ENCODE measurements at places on chromosomes 7 and 10. TPM values are rescaled to one million over a fixed set of nuclear protein-coding genes. Genes with fewer than 3 reads are reported as not detected.

CHST15 gene
- total RNA-seq: 0.16 TPM

VWA2 gene
- not detected for total RNA-seq

HERC4 gene
- 45.2 TPM for total RNA-seq

LIPN gene
- not detected for total RNA-seq

TRIM73 gene
- 3.8 TPM for total RNA-seq

ASL gene
- total RNA-seq: 40.5 TPM

OPALIN gene
- not detected for total RNA-seq

MEOX2 gene
- not detected for total RNA-seq

CNPY1 gene
- total RNA-seq: not detected

OR9A2 gene
- total RNA-seq: not detected

RHOBTB1 gene
- total RNA-seq: 0.69 TPM

ICA1 gene
- total RNA-seq: 0.62 TPM

INMT gene
- total RNA-seq: not detected

OR2A1 gene
- not detected for total RNA-seq

CYP2E1 gene
- total RNA-seq: 0.33 TPM

ERVW-1 gene
- not detected for total RNA-seq

FBXL13 gene
- 0.99 TPM for total RNA-seq

MRLN gene
- 0.82 TPM for total RNA-seq

CTAGE15 gene
- total RNA-seq: 1.3 TPM

TET1 gene
- 1.2 TPM for total RNA-seq

ZNF33A gene
- total RNA-seq: 17.8 TPM

EIF5AL1 gene
- 0.45 TPM for total RNA-seq

CD36 gene
- not detected for total RNA-seq

CHST3 gene
- 0.63 TPM for total RNA-seq

C1QL3 gene
- 0.21 TPM for total RNA-seq

FAM20C gene
- 0.88 TPM for total RNA-seq

SPDYE3 gene
- total RNA-seq: not detected

STK31 gene
- 0.17 TPM for total RNA-seq

AGAP6 gene
- 26.9 TPM for total RNA-seq
